ENCODE measurements at places on chromosomes 12 and 14. TPM values are rescaled to one million over a fixed set of nuclear protein-coding genes. Genes with fewer than 3 reads are reported as not detected.

The GLT1D1 gene
- total RNA-seq, result 0.58 TPM

The HOTAIR gene
- 1.1 TPM for total RNA-seq

The ACVRL1 gene
- 47.9 TPM for total RNA-seq

The KRT74 gene
- not detected for total RNA-seq

- no peak for DNase-seq
Observed at GRCh38 chr14:89415159-89415558, 1.9 kb downstream of the FOXN3 start.

GRCh38 chr12:12278899-12279298, 12.1 kb upstream of the LRP6 start:
- DNase-seq, result no peak

DNA sequence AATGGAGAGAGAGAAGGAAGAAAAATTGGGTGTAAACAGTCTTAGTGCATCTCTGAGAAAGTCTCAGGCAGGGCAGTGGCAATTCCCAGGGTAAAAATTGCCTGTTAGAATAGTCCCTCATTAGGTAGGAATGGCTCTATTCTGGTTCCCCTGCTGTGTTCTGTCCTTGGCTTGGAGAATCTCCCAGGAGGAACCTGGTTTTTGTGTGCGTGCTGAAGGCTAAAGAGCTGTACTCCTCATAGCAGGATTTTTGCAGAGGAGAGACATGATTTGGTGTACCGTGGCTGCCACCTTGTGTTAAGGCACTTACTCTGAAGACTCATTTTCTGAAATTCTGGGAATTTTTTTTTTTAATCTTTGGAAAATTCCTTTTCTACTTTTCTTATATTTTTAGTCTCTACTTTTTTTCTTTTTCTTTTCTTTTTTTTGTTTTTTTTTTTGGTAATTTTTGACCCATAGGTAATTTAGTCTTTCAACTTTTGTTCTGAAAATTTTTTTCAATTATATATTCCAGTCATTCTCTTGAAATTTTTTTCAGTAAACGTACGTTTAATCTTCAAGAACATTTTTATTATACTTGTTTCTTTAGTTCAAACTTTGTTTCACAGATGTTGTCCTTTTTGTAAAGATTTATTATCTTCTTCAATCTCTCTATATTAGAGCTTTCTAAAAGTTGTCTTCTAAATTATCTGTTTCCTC, 63.8 kb downstream of the FBXO33 start:
- DNase-seq, result peak; percentile 42

DNA sequence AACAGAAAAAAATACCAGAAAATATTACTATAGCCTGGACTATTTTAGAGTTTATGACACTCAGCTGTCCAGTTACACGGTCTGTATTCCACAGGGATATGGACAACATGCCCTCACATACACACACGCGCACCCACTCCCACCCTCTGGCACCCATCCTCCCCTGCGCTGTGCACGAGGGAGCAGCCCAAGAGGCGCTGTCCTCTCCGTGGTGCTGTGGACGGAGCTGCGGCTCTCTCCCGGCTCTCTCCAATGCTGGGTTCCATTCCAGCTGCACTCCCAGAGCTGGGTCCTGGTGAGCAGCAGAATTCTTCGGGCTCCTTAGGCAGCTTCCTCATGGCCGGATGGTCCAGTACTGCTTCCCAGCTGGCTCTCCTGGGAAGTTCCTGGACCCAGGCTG, 6.0 kb upstream of the NGB start:
- DNase-seq, result no peak

DNA sequence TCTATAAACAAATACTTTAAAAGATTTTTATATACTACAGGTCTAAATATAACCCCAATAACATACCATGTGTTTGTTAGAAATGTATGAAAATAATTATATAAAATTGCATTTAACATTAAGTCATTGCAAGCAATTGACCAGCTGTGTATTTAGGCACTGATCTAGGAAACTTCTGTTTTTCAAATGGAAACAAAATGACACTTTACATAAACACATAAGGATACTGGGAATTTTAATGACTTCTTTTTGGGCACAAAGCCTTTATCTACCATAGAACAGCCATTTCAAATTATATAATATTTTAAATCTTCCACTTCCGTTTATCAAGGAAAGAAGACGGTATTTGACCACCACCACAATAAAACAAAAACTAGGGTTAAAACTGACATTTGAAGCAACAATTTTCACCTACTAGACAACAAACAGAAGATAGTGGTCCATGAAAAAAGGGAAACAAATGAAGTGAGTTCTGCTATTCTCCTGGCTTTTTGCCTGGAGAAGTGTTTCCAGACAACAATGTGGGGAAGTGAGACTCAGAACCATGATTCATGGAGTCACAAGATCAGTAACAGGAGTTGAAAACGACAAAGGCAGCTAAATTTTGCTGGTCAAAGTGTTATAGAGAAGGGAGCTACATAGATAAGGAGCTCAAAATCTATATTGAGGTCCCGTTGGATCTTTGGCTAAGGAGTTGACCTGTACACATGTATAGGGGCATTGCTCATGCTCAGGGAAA, 475.1 kb downstream of the TRHDE start:
- DNase-seq, result no peak

GRCh38 chr12:47302111-47302671, 222.4 kb upstream of the AMIGO2 start:
- DNase-seq, result no peak

- no peak for DNase-seq
Observed at GRCh38 chr14:95522116-95522515, 5.7 kb upstream of the SYNE3 start.

- DNase-seq, result no peak
Observed at GRCh38 chr12:28390206-28390605, 199.9 kb downstream of the CCDC91 start.

- DNase-seq, result no peak
Observed at GRCh38 chr14:99730876-99731546, 46.9 kb downstream of the CYP46A1 start.

DNA sequence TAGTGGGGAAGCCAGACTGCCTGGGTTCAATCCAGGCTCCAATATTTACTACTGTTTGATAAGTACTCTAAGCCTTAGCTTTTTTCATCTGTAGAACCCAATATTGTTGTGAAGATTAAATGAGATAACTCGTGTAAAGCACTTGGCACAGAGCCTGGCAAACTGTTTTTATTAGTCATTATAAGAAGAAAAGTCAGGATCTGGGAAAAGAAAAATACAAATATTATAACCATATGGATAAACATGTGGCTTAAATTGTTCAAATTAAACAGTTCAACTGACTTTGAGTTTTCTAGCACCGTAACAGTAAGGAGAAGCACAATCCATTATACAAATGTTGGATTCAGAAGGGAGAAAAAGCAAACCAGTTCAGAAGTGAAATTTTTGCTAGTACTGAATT, 22.0 kb upstream of the CDK17 start:
- no peak for DNase-seq

DNA sequence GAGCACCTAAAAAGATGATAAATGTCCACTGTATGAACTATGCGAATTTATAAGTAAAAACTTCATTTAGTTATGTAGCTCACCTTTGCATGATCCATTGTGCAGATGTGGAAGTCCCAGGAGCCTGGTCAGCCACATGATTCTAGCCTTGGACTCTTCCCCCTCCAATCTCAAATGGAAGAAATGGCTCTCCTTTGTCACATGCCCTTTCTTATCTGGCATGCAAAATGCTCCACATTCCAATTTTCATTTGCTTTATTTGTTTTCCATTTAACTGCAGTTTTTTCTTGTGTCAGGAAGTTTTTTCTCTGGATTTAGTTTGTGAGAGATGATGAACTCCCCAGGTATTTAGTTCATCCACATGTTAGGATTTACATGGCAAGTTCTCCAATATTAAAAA, 73.8 kb downstream of the DYRK2 start:
- no peak for DNase-seq

DNA sequence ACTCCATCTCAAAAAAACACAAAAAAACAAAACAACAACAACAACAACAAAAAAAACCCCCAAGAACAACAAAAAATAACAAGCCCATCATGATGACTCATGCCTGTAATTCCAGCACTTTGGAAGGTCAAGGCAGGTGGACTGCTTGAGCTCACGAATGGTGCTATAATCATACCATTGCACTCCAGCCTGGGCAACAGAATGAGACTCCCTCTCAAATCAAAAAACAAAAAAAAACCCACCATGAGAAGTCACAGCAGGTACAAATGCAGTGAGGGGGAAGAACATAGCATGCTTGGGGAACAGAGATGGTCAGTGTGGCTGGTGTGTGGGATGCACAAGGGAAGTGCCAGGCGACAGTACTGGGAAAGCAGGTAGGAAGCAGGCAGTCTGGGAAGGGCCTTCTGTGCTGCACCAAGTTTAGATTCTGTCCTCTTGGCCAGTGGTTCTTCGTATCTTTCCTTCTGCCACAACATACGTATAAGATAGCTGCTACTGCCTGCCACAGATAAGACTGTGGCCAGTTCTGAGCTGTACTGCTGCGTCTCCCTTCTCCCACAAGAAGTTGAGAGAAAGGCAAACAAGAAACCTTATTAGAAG, 28.0 kb downstream of the ATG14 start:
- DNase-seq, result no peak

DNA sequence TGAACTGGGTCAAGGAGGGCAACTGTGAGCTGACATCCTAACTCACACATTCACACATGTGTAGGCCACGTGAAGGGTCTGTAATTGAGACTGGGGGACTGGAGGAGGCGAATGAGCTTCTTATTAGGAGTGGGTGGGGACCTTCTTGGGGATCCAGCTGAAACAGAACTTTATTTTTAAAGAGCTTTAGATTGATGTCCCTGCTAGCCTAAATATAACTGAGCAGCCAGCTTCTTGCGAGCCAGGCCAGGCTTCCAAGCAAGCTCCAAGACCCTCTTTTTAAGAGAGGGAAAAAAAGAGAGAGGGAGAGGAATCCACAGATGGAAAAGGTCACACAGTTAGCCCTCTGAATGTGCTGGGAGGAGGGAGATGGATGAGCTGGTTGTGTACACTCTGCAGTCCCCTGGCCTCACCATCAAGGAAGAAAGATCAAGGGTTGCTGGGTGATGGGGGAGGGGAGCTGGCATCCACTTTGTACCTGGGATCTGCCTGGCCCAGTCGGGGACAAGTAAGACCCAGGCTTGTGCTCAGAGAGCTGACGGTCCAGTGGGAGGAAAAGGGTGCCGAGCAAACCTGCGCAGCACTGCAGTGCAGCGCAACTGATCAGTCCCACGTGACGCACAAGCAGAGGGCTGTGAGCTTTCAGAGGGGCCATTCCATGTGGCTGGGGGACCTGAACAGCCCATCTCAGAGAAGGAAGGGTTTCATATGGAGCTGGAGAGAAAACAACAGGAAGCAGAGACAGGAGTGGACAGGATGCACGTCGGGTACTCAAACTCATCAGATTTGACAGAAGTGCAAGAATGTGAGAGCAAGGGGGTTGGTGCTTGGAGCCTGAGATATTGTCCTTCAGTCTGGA, 154.5 kb downstream of the ZFP36L1 start:
- DNase-seq, result no peak

Measured in urinary bladder (tissue), 4 donors.